ENCODE measurements at places on chromosomes 3 and 15.
A peak's percentile ranks its signal among the peaks of the same experiment; 100 is the strongest.

GRCh38 chr15:45198337-45199135 lies 10.8 kb upstream of the SHF start:
- peak; percentile 94 for DNase-seq

GRCh38 chr15:25655207-25655948 lies 207.7 kb downstream of the ATP10A start:
- DNase-seq = no peak

DNA sequence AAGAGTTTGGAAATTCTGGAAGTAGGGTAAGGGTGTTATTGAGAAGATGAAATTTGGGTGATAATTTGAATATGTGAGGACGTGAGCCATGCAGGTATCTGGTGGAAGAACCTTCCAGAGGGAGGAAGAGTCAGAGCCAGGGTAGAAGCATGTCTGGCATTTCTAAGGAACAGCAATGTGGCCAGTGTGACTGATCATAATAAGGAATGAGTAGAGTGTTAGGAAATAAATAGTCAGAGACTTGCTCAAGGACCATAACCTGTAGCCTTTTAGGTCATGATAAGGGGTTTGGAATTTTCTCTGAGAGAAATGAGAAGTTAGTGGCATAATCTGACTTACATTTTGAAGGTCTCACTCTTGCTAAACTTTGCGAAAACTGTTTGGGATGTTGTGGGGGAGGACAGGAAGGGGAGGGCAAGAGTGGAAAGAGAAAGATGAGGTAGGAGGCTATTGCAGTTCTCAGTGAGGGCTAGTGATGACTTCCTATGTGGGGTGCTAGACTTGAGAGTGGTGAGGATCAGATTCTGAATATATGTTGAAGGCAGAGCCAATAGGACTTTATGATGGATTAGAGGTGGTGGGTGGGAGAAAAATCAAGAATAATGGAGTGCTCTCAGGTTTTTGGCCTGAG lies 568.3 kb downstream of the AGBL1 start:
- no peak for DNase-seq

DNA sequence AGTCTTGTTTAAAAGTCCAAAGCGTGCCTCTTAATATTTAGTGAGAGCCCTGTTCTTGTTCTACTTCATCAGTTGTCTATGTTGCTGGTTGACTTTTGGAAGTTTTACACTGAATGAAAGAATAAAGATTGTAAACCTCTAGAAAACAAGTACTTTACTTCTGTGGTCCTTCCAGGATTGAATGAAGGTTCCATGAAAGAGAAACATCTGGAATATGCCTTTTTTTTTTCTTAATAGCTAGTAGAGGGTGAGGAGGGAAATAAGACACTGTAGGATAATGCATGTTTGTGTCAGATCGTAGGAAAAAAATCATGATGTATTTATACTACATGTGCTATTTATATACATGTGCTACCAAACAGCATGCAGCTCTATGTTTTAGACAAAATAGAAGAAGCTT lies 203.0 kb downstream of the GHSR start:
- no peak for DNase-seq

DNA sequence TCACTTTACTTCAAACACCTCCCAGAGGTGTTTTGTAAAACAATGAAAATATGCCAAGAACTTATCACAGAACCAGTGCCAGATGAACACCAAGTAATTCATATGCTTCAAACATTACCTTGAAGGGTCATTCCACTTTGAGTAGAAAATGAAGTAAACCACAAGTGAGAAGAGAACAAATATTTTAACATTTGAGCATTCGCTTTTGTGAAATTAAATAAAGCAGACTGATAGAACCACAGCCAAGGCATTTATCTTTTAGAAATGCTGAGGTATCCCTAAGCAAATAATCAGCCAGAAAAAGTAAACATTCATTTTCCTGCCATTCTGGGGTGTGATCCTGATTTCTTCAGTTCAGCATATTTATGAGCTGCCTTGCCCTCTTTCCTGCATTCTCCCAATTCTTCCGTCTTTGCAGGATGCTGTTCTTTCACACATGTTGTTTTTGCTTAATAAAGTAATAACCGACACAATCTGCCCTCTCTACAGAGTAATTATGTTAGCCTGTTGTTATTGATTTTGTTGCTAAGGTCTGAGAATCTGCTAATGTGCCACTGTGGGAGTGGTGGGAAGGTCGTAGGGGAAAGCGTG lies 235.6 kb upstream of the TGFBR2 start:
- no peak for DNase-seq

All from T-cell (primary cell).